ENCODE measurements at places on chromosomes 6 and 20. TPM values are rescaled to one million over a fixed set of nuclear protein-coding genes. Genes with fewer than 3 reads are reported as not detected.

- DNase-seq, result no peak
Observed at GRCh38 chr6:38355519-38355918, 284.2 kb downstream of the BTBD9 start.

GRCh38 chr6:109445382-109445781, 4.9 kb downstream of the SMPD2 start:
- DNase-seq, result no peak

DNA sequence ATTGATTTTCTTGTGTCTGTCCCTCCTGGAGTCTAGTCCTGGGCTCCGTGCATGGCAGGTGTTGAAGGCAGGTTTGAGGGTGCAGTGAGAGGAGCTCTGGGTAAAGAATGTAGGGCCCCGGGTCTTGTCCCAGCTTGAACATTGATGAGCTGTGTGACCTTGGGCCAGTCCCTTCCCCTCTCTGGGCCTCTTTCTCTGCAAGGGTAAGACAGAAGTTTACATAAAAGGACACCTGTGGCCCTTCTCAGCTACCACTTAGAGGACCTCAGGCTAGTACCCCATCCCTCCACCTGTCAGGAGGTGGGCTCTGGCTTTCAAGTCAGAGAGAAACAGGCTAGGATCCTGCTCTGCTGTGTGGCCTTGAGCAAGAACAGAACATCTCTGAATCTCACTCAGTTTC, 55.3 kb upstream of the CTNNBL1 start:
- no peak for DNase-seq

- DNase-seq, result no peak
Observed at GRCh38 chr6:53611342-53611741, 54.2 kb downstream of the KLHL31 start.

- DNase-seq, result no peak
Observed at GRCh38 chr6:106103728-106104109, 17.6 kb downstream of the PRDM1 start.

DNA sequence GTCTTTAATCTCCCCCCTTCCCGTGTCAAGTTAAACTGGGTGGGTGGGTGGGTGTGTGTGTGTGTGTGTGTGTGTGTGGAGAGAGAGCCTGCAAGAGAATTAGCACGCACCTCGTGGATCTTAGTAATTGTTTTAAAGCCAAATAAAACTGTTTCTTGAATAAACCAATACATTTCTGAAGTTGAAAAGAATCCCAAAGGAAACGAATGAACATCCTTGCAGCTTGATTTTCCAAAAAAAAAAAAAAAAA, 381 bp upstream of the BICRAL start:
- no peak for DNase-seq

Gene IL17F
- total RNA-seq, result not detected

DNA sequence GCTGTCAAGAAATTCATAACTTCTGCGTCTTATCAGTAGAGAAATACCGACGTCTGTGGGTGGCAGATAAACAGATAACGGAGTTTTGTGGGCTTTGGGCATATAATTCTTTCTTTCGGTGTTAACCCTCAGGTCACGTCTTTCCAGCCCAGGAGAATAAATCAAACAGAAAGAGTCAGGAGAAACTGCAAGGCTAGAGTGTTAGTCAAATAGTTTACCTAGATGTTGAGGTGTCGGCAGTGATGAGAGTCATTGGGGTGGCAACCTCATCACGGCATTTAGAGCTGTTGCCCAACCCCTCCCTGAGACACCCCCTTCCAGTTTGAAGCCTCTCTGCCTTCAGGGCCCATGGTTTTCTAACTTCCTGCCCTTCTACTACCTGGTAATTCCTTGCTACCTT, 49.5 kb downstream of the ADTRP start:
- DNase-seq, result no peak

- no peak for DNase-seq
Observed at GRCh38 chr6:109059571-109060021, 35.0 kb downstream of the SESN1 start.

DNA sequence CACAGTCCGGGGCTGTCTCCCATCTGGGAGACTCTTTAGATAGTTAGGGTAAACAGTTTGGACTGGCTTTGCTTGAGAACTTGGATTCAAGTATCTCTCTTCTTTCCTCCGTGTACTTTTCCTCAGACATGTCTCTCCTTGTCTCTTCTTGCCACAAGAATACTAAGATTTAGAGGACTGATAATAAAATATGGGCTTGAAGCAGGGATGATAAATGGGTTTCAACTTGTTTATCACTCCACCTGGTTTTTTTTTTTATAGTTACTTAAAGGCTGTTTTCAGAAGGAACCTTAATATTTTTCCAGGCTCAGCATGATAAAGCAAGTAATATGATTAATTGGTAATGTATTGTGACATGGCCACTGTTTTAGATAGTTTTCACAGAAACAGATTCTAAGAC, 40.9 kb upstream of the KIF13A start:
- no peak for DNase-seq

GRCh38 chr20:43316271-43316670, 126.6 kb upstream of the PTPRT start:
- DNase-seq, result no peak

Gene GPR63
- 1.0 TPM for total RNA-seq

GRCh38 chr6:28393912-28394662, 5.5 kb downstream of the ZSCAN12 start:
- no peak for DNase-seq
